Brain pericyte (primary cell): ENCODE measurements at places on chromosomes 7 and 10.

- no peak for DNase-seq
Measured at GRCh38 chr10:32131388-32131787, 75.2 kb upstream of the KIF5B start.

GRCh38 chr10:1652151-1652550 lies 85.2 kb downstream of the ADARB2 start:
- no peak for DNase-seq

DNA sequence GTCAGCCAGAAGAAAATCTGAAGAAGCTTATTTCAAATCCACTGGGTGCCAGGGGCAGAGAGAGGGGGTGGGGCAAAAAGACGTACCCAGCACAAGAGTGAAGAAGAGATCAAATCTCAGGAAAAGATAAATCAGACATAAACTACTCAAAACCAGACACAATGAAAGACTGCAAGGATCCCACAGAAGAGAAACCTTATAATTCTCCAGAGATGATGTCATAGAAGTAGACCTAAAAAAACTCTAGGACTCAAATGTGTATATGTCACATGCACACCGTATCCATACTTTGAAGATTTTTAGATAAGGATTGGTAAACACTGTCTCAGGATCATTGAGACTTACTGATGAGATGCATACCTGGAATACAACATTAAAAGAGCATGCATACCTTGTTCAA lies 98.5 kb upstream of the PIK3CG start:
- no peak for DNase-seq

DNA sequence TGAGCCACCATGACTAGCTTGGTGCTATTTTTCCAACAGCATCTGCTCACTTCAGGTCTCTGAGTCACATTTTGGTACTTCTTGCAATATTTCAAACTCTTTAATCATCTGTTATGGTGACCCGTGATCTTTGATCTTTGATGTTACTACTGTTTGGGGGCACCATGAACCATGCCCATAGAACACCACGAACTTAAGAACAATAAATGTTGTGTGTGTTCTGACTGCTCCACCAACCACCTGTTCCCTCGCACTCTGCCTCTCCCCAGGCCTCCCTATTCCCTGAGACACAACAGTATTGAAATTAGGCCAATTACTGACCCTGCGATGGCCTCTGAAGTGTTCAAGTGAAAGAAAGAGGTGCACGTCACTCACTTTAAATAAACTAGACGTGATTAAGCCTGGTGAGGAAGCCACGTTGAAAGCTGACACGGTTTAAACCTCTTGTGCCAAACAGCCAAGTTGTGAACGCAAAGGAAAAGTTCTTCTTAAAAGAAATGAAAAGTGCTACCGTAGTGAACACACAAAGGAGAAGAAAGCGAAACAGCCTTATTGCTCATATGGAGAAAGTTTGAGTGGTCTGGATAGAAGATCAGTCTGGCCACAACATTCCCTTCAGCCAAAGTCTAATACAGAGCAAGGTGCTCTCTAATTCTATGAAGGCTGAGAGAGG lies 27.2 kb upstream of the ATP6V0A4 start:
- no peak for DNase-seq

- no peak for DNase-seq
Measured at GRCh38 chr7:120402079-120402767, 129.2 kb downstream of the KCND2 start.

DNA sequence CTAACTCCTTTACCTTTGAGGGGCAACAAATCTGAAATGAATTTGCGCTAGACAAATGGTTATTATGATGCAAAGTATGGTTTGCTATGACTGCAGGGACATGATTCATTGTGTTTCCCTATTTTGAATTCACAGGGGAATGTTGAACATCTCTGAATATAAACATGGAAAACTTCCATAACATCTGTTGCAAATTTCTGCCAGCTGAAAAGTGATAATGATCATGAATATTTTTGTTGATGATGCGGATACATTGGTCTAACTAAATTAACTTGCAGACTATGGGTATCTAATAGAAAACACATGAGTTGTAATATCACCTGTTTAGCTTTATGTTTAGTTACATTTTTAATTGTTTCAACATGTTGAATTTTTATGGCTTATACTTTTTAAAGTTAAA lies 1325.5 kb downstream of the REEP3 start:
- no peak for DNase-seq

GRCh38 chr7:157547611-157548010 lies 210.8 kb downstream of the DNAJB6 start:
- no peak for DNase-seq

DNA sequence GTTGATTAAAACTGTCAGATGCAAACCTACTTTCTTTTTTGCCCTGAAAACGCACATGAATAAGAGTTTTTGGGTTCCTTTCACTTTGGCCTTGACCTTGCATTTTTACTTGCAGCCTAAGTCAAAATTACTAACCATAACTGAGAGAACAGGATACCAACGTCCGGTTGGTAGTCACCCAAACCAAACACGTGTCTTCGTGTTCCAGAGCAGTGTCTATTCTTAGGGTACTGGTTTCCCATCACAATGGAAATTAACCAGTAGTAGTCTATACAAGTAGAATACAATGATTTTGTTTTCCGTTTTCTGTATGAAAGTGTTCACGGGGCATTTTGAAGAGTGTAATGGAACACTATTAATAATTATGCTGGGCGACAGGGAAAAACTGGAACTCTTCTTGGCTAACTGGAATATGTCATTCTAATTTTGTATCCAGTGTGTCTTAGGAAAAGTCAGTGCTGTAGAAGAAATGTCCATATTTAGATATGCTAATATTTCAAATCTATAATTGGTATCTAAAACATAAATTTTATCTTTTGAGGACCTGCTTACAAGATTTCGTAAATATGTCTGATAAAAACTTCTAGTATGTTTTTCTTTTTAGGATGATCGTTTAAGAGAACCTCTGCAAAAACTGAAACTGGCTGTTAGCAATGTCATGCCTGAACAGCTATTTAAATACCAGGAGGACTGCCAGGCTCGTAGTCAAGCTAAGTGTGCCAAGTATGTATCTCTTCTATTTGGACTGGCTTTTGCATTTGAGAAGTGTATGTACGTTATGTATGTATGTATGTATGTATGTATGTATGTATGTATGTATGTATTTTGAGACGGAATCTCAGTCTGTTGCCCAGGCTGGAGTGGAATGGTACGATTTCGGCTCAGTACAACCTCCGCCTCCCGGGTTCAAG lies 40.9 kb downstream of the UBN2 start:
- DNase-seq: no peak

DNA sequence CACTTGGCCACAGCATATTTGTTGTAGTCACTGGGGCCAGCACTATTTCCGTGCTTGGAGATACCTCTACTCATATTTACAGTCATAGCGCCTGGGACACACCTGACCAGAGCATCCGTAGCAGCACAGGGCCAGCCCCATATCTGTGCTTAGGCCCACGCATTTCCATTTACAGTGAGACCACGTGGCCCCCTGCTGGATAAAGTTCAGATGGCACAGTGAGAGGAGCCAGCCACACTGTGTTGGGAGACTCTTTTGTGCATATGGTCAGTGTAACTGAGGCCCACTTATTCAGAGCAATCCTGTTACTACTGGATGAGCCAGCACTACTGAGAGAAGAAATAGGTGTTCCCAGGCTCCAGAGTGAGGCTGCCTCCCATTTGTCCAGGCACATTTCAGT lies 455.3 kb downstream of the REEP3 start:
- DNase-seq: no peak

GRCh38 chr10:82251222-82251906 lies 376.4 kb downstream of the NRG3 start:
- no peak for DNase-seq

GRCh38 chr10:127932521-127933270 lies 25.8 kb downstream of the PTPRE start:
- no peak for DNase-seq

DNA sequence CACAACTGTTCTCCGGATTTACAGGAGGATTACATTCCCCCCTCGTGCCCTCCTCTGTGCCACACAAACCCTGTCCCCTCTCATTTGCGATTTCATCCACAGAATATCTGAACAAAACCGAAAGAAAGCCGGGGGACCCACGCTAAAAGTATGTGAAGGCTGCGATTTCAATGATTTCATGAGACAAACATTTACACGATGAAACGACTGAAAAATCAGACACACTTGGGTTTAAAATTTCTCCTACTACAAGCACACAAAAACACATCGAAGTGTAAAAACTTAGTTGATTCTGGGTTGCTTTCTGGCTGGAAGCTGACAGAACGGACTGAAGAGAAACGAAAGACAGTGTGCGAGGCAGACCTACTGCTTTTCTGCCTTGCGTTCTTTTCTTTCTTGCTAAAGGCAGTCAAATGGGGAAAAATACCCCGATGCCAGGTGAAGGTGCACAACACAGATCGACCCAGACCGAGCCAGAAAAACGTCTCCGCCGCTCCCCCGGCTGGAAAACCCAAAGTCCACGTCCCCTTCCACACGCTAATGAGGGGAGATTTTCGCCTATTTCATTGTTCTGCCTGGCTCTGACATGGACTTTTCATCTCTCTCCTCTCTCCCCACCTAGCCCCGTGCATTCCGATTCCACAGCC lies 1.2 kb downstream of the HIPK2 start:
- DNase-seq: no peak

DNA sequence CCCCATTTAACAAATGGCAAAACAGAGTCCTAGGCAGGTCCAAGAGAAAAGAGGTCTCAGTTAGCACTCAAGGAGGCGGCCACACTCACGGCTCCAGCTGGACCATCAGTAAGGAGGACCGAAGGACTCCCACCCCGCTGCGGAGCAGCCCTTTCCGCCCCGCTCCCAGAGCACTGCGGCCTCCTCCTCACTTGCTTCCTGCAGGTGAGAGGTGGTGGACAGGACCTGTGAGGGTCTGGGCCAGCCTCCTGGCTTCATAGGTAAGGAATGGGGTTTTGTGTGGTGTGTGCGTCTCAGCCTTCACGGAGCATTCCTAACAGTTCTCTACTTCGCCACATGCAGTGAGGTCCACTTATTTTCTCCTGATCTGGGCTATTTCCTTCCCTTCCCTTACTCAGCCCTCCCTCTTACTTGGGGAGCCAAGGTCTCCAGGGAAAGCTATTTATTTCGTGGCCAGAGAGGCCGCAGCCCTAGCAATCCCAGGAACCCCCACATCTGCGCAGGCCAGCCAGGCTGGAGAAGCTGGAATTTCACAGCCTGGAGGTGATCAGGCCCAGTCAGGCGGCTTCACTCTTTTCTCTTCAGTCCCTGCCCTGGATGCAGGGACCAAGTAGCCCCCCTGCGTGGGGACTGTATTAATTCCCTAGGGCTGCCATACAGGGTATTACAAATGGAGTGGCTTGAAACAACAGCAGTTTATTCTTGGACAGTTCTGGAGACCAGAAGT lies 45.9 kb downstream of the ZNF783 start:
- DNase-seq: no peak

- DNase-seq: no peak
Measured at GRCh38 chr7:80821771-80822319, 97.0 kb downstream of the SEMA3C start.

DNA sequence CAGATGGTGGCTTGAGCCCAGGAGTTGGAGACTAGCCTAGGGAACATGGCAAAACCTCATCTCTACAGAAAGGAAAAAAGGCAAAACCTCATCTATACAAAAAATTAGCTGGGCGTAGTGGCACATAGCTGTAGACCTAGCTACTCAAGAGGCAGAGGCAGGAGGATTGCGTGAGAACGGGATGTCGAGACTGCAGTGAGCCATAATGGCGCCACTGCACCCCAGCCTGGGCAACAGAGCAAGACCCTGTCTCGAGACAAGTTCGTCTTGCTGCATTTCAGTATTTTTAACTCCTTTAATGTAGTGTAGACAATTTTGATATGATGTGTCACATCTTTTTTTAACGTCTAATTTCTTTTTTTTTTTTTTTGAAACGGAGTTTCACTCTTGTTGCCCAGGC lies 31.4 kb upstream of the KMT2C start:
- no peak for DNase-seq

GRCh38 chr10:85767891-85768290 lies 598.7 kb downstream of the GRID1 start:
- no peak for DNase-seq

DNA sequence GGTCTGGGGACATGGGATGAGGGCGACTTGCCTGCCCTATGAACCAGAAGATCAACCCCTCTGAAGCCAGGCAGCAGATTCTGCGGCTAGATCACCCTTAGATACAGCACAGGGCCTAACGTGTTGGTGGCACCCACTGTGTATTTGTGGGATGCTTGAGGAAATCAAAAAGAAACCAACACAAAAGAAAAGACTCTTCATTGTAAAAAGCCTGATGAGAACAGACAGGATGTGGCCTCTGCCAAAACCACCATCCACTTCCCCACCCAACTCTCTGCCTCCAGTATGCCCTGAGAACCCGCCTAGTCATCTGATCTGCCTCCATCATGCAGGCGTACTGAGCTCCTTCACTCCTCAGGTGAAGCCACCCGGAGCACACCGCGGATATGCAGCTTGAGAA lies 97.2 kb upstream of the INSYN2A start:
- DNase-seq: no peak

DNA sequence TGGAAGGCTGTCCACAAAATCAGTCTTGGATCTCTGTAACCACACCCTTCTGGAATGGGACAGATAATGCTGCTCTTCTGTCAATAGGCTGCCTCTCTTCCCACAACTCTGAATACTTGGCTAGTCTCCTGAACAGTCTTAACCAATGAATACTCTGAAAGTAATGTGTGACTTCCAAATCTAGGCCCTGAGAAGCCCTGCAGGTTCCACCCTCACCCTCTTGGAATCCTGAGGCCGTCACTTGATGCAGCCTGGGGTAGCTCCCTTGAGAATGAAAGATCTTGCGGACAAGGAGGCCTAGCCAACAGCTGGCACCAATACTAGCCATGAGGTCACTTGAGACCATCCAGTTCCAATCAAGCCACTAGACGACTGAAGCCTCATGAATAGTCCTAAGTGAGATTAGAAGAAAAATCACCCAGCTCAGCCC lies 109.2 kb downstream of the ARHGAP12 start:
- DNase-seq: no peak

- no peak for DNase-seq
Measured at GRCh38 chr10:49351669-49352068, 44.2 kb downstream of the DRGX start.

DNA sequence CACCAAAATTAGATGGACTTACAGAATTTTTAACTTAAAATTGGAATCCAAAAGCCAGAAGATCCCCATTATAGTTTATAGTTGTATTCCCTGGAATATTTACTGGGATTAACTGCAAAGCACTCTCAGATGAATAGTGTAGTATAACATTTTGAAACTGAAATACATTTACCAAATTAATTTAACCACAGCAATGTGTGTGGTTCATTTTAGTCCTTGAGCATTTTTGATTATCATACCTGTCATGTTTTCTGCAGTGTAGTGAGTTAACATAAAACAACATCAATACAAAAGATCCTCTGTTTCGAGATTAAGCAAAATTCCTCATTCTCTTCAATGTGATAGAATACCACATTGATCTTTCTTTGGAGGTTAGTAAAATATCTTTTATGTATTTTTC lies 3.7 kb downstream of the VIM start:
- no peak for DNase-seq

- no peak for DNase-seq
Measured at GRCh38 chr7:105024734-105025133, 10.7 kb downstream of the KMT2E start.

GRCh38 chr7:74656441-74656836 lies 1.1 kb upstream of the GTF2I start:
- no peak for DNase-seq

- DNase-seq: no peak
Measured at GRCh38 chr7:98314469-98314868, 33.0 kb downstream of the BRI3 start.

- no peak for DNase-seq
Measured at GRCh38 chr7:117069379-117069778, 116.1 kb downstream of the ST7 start.

- DNase-seq: no peak
Measured at GRCh38 chr7:95493247-95493646, 7.5 kb downstream of the ASB4 start.
